CD4-positive, alpha-beta T cell treated with Interleukin-15 for 1 hour (primary cell): ENCODE measurements at places on chromosomes 1 and 21.
A peak's percentile ranks its signal among the peaks of the same experiment; 100 is the strongest.

- no peak for DNase-seq
Measured at GRCh38 chr1:161287482-161288054, 22.2 kb downstream of the MPZ start.

GRCh38 chr1:172671591-172671990 lies 12.7 kb downstream of the FASLG start:
- no peak for DNase-seq

DNA sequence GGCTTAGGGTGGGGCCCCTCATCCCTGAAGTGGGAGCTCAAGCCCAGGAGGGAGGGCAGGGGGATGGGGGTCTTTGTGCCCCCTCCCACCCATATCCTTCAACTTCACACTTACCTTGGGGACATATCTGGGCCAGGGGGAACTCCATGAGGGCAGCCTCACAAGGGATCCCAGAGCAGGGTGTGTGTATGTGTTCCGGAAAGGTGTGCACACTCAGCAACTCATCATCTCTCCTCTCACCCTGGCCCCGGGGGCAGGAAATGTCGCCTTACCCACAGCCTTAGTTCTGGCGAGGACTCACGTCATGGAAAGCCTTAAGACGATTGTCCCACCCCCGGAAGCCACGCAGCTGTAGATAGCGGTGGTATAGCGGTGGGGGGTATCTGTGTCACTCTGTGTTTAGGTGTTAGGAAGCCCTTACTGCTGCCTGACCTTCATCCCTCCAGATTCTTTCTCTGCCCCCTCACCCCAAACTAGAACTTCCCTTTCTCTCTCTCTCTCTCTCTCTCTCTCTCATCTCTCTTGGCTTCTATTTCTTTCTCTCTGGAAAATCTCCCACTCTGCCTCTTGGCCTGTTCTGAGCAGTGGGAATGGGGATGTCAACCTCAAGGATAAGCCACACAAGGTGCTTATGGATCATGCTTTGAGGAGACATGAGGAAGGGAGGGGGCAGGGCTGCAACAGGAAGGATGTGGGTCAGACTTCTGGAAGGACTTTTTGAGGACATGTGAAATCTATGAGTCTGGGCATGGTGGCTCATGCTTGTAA lies at the start of gene SH2D2A:
TSS of gene SH2D2A (minus strand) at position 288 of the 768 bp plus-strand sequence. CDS start at position 148, 140 bp downstream.
- DNase-seq, result peak; percentile 96

- DNase-seq, result no peak
Measured at GRCh38 chr1:107804741-107805140, 160.2 kb downstream of the VAV3 start.

DNA sequence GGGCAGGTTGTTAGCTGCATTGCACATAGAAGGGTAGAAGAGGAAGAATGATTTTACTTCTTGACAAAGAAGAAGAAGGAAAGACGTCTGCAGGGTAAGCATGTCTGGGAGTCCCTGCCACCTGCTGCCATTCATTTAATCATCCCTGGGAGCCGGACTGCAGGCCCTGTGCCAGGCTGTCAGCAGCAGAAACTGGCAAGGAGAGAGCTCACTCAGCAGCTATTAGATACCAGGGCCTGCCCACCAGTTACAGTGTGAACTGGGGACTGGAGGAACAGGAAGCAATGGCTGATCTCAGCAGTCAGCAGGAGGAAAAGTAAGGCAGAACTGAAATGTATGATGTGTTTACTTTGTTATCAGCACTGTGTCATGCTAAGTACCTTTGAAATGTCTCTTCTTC lies 75.7 kb upstream of the C1orf87 start:
- no peak for DNase-seq

DNA sequence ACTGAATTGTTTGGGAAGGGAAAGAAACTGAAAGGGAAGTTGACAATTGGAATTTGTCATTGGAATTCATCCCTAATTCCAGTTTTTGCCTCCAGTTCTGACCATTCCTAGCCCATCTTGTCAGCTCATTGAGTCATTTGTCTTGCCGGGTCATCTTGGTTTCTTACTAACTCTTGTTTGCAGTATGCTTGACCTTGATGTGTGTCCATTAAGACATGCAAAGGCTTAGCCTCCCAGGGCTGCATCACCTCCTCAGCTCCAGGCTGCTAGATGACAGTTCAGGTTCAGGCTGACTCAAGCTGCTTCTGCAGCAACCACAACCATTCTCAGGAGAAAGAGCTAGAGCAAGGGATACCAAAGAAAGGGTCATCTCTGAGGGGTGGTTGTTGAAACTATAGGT lies 151.3 kb upstream of the PTGFR start:
- no peak for DNase-seq

- no peak for DNase-seq
Measured at GRCh38 chr1:52239708-52240001, 97.8 kb downstream of the ZFYVE9 start.

DNA sequence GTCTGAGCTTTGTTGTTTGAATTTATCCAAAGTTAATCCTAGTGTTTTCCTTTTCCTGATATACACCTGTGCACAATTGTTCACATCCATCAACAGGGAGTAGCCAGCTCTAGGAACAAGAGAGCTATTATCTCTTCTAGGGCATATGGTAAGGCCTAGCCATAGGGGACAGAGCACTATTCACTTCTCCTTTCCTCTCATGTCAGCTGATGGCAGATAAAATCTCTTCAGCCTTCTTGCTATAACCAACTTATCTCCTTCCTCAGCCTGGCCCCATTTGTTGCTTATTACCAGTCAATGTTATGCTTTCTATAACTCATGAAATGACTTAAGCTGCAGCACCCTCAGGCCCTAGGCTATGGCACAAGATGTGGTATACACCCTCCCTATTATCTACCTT lies 38.9 kb downstream of the PATJ start:
- no peak for DNase-seq

DNA sequence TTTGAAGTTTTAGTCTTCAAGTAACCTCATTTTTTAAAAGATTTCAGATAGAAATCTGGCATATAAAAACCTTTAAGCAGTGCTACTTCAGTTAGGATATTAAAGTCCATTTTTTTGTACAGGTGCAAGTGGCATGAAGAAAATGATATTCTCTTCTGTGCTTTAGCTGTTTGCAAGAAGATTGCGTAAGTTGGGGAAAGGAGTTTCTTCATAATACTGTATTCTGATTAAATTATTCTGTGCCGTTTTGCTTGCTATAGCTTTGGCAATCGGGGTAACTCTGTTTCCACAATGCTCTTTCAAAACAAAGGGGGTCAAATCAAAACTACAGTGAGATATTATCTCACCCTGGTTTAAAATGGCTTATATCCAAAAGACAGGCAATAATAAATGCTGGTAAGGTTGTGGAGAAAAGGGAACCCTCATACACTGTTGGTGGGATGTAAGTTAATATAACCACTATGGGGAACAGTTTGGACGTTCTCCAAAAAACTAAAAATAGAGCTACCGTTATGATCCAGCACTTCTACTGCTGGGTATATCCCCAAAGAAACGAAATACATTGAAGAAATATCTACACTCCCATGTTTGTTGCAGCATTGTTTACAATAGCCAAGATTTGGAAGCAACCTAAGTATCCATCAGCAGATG lies 27.1 kb downstream of the MAEL start:
- no peak for DNase-seq

- no peak for DNase-seq
Measured at GRCh38 chr1:54399765-54400164, 6.4 kb downstream of the SSBP3 start.

- DNase-seq, result no peak
Measured at GRCh38 chr1:213985209-213986019, 2.4 kb upstream of the PROX1 start.

DNA sequence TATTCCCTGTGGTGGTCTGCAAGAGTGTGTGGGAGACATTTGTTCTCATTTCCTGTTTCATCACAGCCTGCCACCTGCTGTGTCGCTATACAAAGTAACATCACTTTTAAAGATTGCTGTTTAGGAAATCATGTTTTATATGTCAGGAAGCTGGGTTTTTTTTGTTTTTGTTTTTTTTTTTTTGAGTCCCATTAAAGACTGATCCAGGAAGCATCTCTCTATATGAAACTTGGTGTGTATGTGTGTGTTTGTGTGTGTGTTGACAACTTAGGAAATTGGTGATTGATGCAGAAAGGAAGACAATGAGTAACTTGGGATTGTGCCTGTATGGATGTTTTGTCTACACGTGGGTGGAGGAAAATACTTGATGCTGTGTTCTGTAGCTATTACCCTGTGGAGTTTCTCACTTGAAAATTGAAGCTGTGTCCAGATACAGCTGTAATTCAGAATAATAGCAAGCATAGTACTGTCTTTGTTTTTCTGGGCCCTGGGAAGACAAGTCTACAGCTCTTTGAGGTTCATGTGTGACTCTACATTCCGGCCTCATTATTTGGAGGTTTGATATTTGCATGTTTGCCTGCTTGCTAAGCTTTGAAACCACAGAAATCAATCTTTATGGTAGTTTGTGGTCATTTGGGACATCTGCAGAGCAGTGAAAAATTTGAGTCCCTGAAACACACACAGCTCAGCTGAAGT lies 47.9 kb downstream of the LAMC1 start:
- no peak for DNase-seq

DNA sequence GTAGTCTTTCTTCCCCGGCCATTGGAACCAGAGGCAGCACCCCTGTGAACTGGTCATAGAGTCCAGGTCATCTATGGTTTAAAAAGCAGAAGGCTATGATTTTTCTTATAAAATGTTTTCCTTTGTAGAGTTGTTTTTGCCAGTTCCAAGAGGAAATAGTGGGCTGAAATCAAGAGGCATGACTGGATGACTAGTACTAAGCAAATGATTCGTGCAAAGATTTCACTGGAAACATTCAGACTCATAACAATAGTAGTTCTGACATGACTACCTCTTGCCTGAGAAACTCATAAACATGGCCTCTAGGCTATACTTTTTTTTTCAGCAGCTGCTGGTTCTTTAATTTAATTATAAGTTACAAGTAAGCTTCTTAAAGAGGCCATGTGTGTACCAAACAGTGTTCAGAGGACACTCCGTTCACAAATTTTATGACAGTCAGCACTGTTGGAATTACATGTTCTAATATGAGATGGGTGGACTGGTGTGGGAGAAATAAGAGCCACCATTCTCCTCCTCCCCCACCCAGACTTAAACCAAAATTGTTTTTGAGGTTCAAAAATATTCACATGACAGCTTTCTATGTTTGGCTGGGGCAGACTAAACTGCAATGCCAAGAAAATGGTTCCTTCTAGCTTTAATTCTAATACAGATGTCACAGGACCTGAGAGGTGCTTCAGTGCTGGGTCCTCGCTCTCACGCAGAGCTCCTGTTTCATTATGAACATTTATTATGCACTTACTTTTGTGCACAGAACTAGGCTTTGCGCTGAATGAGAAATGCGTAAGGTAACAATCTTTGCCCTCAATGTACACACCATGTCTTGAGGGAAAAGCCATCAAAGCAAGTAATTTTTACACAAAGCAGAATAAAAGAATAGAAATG lies 147.5 kb downstream of the ZC3H11B start:
- DNase-seq, result no peak

DNA sequence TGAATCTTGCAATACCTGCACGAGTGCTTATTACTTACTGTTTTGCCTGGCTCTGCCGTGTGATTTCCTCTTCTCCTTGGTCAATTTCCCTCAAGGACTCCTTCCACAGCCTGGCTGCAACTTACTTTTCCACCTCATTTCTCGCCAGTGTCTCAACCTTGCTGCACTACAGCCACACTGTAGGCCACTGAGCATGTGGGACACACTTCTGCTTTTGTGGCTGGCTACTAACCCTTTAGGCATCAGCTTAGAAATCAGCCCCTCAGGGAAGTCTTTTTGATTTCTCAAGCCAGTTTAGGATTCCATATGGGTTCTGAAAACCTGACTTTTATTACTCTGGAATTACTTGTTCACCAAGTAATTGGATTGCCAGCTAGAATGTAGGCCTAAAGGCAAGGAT lies 5.2 kb upstream of the DMRTB1 start:
- DNase-seq, result no peak

DNA sequence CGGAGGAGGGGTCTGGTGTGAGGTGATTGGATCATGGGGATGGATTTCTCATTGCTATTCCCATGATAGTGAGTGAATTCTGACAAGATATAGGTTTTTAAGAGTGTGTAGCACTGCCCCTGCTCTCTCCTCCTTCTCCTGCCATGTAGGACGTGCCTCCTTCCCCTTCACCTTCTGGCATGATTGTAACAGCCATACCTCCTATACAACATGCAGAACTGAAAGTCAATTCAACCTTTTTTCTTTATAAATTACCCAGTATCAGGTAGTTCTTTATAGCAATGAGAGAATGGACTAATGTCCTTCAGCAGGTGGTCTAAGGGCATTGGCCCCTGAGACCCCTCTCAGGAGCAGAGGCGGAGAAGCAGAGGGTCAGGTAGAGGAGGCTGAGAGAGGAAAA lies 168.7 kb upstream of the ETV3 start:
- DNase-seq, result no peak

- DNase-seq, result no peak
Measured at GRCh38 chr1:200206340-200206739, 178.8 kb downstream of the NR5A2 start.

DNA sequence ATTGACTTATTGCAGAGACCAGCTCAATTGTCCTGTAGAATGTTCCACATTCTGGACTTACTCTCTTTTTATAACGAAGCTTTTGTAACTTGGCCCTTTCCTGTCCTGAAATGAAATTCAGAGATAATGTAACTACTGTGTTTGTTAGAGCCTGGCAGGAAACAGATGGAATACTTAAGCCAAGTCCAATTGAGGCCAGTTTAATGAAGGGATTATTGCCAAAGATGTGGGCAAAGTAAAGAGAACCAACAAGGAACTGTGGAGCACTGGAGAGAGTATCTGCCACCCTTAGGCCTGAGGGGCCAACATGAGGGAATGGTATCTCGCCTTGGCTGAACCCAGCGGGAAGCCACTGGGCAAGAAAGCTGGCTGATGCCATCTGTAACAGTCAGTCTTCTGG lies 32.9 kb downstream of the MFSD2A start:
- DNase-seq, result no peak
